ENCODE measurements at places on chromosomes 13 and 19.

- no peak for DNase-seq
These were observed 8.9 kb downstream of the TSHZ3 start for GRCh38 chr19:31340042-31341025.

GRCh38 chr19:5949792-5950305 is 28.1 kb downstream of the RANBP3 start:
- peak; percentile 35 for DNase-seq

DNA sequence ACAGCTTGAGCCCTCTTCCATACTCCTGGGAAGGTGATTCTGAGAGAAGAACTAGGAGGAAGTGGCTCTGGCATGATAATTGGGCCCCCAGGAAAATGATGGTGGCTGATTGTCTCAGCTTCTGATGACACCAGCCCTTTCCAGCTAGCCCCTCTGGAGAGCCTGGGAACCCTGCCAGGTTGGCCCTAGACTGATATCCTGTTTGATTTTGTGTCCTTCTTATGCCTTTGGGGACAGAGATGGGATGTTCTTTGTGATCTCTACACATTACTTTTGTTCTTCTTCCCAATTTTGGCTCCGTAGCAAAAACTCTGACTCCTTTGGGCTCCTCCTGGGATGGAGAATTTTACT is 39.7 kb downstream of the ERICH6B start:
- peak; percentile 66 for DNase-seq

GRCh38 chr13:102399791-102400674 is 1.8 kb downstream of the FGF14 start:
- peak; percentile 26 for DNase-seq

DNA sequence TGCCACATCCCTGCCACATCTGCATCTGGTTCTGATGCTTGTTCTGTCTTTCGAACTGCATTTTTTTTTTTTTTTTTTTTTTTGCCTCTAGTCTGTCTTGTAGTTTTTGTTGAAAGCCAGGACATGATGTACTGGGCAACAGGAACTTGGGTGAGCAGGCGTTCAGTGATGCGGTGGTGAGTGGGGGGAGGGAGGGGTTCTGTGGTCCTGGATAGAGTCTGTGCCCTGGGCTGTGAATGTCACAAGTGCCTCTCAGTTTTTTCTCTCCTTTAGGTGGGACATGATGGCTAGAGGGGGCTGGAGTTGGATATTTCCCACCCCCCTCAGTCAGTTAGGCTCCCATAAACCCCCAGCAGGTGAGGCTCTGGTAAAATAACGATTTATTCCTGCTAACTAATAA is 3.5 kb downstream of the CEACAM4 start:
- DNase-seq: no peak

DNA sequence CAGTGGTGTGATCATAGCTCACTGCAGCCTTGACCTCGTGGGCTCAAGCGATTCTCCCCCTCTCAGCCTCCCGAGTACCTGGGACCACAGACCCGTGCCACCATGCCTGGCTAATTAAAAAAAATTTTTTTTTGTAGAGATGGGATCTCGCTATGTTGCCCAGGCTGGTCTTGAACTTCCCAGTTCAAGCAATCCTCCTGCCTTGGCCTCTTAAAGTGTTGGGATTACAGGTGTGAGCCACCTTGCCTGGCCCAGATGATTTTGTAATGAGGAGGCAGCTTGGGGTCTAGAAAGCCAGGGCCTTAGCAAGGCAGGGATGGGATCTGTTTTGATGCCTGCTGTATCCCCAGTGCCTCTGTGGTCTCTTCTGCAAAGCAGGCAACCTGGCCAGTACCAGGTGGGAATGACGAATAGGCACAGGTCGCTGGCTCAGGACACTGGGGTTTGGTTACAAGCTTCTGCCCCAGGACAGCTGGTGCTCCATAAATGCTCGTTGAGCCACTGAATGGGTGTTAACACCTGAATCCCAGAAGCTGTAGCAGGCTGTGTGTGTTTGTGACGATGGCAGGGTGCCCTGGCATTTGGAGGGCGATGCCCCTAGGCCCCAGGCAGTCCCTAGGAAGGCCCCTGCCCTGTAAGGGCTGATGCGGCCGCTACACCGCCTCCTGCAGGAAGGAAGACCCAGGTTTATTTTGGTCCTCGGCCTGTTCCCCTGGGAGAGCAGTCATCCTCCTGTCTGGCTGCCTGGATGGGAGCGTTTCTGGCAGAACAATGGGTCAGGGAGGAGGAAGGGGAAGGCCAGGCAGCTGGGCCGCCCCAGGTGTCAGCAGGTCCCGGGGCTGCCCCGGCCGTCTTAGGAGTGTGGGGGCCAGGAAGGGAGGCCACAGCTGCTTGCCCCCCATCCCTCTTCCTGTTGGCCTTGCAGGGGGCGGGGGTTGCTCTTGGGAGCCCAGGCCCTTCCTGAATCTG is 8.6 kb downstream of the TNFAIP8L1 start:
- DNase-seq: no peak

DNA sequence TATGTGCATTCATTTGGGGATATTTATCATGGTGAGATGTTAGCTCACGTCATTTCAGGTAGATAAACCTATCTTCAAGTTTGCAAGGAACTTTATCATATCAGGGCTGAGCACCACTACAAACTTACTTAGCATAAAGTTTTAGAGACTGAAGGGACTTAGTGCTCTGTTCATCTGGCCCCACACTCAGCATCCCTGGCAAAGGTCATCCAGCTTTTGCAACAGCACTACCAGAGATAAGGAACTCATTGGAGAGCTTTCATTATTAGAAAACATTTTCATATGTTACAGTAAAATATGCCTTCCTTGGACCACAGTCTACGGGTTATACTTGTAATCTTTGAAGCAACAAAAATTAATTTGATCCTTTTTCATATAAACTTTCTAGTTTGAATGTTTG is 263.4 kb downstream of the POU4F1 start:
- no peak for DNase-seq

- DNase-seq: no peak
These were observed 193.6 kb upstream of the TSC22D1 start for GRCh38 chr13:44769686-44770085.

- DNase-seq: no peak
These were observed 108.3 kb upstream of the RXFP2 start for GRCh38 chr13:31631071-31631470.

DNA sequence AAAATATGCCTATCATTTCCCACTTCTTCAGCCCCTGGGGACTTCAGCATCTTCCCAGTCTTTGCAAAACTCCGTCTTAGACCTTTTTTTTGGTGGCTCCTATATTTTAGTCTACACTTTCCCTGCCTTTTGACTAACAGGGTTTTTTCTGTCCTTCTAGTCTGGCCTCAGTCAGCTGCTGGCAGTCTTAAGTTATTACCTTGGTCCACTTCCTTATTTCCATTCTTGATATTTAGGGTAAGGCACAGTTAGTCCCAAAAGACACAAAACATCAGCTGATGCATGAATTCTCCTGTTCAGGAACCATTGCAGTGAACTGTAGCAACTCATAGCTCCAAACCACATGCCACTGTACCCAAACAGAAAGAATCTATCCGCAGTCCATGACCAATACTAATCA is 234.6 kb upstream of the RFC3 start:
- DNase-seq: no peak

- no peak for DNase-seq
These were observed 288.7 kb downstream of the FOXO1 start for GRCh38 chr13:40377783-40378182.

GRCh38 chr19:14361824-14362223 is 19.4 kb upstream of the ADGRE5 start:
- DNase-seq: no peak

DNA sequence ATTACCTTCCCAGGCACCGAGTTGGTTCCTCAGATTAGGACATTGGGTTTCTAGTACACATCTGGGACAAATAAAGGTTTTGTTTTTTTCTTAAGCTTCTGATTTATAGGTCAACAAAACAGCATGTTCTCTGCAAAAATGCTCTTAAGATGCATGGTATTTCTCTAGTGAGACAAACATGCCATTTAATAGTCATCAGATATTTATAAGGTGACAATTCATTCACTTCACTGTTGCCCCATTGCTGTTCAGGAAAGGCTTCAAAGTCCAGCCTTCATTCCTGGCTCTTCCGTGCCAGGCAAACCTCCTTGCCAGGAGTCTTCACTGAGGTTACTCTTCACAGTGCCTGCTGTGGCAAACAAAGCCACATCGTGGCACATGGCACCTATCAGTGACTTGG is 156.3 kb upstream of the FNDC3A start:
- no peak for DNase-seq

DNA sequence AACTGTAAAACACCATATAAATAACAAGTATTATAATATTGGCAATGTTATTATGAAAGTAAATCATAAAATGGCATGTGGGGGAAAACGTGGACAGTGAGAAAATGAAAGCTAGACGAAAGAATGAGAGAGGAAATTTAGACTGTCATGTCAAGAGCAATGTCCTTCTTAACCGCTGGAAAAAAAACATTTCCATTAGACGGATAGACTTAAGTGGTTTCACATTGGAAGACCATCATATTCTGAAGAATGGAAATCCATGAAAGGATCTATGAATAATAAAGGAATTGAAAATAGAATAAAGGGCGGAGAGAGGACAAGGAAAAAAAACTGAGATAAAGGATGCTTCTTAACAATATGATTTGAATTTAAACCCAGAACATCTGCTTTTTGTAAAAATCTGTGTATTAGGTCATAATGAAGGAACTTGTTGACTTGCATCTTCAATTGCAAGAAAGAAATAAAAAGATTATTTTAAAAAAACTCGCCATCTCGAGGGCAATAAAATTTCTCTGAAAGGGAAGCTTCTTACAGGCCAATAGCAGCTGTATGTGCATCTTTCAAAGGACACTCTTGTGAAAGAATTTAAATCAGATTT is 90.6 kb downstream of the SPRY2 start:
- DNase-seq: no peak

DNA sequence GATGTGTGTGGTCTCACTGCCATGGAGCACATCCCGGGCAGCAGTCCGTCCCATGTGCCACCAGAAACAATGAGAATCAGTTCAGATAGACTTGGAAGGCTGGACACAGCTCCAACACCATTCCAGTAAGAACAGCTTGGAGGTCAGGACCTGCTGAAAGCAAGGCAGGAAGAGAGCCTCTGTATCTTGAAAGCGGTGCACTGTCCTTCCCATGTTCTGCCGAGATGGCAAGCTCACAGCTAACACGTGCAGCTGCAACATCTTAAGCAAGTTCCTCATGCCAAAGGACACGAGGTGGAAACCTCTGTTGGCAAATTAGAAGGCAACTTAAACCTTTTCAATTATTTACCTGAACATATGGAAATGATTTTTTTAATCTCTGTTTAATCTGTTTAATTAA is 175.4 kb downstream of the DLEU7 start:
- no peak for DNase-seq

DNA sequence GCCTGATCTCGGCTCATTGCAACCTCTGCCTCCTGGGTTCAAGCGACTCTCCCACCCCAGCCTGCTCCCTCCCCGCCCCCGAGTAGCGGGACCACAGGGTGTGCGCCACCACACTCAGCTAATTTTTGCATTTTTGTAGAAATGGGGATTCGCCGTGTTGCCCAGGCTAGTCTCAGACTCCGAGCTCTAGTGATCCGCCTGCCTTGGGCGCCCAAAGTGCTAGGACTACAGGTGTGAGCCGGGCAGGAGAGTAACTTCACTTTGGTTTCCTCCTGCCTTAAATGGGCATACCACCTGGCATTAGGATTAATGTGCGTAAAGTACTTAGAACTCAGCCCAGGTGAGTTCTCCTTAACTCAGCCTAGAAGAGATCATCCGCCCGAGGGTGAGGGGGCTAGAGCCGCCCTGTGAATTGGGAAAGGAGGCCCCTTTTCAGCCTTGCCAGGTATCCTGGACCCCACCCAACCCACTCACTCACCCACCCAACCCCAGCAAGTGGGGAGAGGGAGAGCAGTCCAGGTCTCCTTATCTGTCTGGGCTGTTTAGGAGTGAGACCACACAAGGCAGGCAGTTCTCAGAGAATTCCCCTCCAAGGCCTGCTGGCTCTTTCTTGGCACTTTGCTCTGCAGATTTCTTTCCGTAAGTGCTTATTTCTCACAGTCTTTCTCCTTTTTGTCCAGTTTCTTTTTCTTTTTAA is 1.2 kb upstream of the ZFP36 start:
- DNase-seq: no peak

- DNase-seq: no peak
These were observed 137.9 kb downstream of the KATNAL1 start for GRCh38 chr13:30169442-30169841.

DNA sequence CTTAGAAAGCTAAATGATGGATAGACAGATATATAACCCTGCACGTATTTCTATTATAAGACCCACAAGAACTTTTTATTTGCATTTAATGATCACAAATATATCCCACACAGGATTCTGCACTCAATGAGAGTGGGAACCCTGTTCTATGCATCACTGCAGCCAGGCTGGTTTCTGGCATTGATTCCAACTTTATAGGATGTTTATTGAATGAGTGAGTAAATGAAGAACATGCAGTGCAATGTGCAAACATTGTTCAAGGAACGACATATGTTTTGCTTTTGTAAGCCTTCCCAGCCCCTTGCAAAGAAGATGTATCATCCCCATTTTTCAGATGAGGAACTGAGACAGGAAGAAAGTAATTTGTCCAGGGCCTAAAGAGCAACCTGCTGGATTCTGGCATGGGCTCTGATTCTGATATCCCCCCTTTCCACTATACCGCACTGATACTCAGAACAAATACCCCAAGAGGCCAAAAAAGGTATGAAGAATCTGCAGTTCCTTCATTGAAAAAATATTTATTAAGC is 246.3 kb downstream of the LACC1 start:
- no peak for DNase-seq

DNA sequence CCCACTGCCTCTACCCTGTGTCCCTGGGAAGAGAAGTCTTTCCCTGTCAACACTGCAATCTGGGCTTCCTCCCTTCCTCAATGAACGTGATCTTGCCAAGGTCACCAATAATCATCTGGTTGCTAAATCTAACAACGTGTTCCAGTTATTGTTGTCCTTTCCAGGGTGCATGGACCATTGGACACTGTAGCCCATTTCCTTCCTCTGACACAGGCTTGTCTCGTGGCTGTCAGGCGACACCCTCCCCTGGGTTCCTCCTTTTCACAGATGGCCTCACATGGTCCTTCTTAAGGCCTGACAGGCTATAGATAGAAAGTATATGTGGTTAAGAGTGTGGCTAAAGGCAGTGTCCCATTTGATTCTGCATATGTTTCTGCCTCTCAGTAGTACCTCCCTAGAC is 67.7 kb upstream of the STARD13 start:
- DNase-seq: no peak

DNA sequence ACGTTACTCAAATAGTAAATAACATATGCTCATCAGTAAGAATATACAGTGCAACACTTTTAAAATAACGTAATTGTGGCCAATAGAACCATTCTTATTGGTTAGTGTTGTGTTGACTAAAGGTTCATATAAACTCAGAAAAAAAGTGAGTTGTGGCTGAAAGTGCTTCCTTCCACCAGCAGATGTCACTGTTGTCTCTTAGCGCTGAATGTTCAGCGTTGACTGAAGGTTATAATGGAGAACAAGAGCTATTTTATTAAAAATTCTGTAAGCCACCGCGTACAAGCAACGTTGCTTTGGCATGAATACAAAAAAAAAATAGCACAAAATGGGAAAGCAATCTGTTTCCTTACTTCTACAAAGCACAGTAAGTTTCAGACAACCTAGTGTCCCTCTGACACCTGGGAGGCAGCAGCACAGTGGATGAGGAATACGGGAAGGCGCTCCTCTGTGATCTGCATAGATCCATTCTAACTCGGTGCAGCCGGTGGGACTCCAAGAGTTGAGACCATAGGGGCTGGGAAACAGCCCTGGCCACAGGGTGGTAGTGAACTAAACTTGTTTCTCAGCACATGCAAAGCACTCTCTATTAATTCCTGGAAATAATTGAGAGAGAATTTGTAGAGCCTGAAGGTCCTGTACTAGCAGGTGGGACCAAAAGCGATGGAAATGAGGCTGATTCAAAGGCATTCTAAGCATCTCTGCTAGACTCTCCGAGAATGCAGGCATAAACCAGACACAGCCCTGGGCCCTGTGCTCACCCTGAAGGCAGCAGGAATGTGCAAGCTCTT is 23.9 kb upstream of the OXGR1 start:
- DNase-seq: peak; percentile 54
